Stimulated activated CD8-positive, alpha-beta memory T cell treated with anti-CD3 and anti-CD28 coated beads, Interleukin-7, amount 100 ng/mL, for 4 hours (primary cell): ENCODE measurements at places on chromosomes 7 and 10.

DNA sequence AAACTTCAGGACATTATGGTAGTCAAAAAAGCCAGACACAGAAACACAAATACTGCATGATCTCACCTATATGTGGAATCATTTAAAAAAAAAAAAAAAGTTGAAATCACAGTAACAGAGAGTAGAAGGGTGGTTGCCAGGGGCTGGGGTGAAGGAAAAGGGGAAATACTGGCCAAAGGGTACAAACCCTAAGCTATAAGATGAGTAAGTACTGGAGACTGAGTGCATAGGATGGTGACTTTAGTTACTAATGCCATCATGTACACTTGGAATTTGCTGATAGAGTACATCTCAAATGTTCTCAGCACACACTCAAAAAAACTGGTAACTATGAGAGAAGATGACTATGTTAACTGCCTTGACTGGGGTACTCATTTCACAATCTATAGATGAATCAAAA lies 39.9 kb downstream of the JCAD start:
- DNase-seq: no peak

DNA sequence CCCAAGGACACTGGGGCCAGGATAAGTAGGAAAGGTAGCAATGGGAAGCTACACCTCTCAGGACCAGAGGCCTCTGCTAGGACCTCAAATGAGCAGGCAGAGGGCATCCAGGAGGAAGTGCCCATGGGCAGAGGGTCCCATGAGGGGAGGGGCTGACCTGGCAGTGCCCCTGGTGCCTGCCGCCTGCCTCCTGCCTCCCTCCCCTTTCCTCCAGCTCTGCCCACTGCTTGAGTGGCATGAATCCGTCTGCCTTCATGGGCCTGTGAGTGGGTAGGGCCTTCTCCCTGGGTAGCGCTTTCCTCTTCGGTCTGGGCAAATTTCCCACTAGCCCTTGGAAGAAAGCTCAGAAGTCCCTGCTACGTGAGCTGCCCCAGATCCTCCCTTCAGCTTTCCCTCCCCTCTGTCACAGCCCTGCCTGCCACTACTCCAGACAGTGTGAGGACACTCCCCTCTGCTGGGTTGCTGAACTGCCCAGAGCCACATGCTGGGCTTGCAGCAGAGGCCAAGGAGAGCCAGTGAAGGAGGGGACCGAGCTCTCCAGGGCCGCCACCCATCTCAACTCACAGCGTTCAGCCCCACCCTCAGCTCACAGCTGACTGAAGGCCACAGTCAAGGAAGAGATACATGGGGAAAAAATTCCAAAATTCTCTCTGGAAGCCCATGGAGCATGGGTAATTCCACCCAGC lies 141.4 kb downstream of the ARHGAP22 start:
- no peak for DNase-seq

DNA sequence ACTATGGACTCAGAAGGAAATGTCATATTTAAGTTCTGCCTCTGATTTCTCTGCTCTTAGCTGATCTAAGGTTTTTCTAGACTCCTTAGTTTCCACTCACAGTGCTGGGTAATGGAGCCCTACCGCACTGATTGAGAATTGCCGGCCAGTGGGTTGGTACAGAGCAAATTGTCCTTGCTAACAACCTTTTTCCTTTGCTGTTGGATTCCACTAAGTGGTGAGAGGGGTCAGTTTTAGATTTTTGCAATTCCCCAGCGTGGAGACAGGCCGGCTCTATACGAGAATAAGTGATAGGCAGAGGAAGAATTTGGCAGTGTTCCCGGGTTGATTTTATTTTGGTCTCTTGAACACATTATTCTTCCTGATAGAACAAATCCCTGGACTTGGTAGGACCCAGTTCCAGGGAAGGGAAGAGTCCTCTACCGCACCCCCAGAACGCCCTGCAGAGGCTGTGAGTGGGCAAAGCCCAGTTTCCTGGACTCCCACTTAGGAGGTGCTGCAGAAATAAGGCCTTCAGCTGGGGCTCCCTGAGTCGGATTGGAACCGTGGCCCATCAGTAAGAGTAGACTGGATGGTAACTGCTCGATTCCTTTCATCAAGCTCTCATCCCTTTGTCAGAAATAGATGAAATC lies 3.0 kb upstream of the NRP1 start:
- DNase-seq: no peak

DNA sequence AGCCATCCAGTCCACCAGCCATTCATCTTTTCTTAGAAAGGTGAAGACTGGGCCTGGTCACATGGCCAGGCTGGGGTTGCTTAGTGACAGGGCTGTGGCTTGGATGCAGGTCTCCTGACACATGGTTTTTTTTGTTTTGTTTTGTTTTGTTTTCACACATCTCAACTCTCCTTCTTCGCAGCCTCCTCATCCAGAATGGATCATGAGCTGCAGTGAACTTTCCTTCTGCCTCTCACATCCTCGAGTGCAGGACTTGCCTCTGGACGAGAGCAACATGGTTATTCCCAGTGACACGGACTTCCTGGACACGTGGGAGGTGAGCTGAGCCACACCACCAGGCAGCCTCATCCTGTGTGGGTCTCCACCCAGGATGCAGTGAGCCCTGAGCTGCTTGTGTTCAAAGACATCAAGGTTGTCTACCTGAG lies 9.5 kb downstream of the AKR1E2 start:
- DNase-seq: no peak

DNA sequence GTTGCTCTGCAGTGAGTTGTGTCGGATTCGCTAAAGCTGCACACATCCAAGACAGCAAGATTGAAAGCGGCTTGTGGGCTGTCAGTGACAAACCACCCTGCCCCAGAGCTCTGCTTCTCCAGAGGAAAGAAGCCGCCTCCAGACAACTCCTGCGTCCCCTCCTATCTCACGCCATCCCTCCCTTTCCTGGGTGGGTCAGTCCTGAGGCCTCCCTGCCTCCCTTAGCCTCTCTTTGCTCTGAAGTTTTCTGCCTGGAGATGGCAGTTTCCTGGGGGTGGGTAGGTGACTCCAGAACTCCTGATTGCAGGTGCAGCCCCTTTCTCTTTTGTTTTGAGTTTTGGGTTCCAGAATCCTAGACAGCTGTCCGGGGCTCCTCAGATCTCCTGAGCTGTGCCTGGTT lies 78.7 kb downstream of the EMX2 start:
- DNase-seq: no peak

DNA sequence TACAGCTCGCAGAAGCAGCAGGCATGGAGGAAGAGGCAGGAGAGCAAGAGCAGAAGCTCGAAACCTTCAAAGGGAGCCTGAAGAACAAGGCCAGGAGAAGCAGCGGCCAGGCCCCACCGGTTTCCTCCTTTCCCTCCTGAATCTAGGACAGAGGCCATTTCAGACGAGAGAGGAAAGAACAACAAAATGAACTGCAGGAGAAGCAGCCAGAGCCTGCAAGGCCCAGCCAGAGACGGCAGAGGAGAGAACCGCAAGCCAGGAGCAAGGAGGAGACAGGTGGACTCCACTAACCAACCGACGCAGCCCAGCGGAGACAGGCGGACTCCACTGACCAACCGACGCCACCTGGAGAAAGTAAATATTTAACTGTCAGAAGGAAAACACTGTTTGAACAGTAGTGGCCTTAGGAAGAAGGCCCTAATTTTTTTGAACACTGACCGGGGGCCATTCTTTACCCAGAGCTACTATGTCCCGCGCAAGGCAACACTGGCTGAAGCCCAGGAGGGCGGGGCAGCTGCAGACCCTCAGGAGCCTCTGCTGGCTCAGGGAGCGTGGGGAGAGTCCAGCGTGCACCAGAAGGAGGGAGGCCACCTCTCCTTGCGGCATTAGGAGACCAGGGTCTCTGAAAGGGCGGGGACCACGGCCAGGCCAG lies 559.2 kb downstream of the PTPRN2 start:
- no peak for DNase-seq

- no peak for DNase-seq
Measured at GRCh38 chr7:2437136-2437535, 33.7 kb downstream of the CHST12 start.

GRCh38 chr7:5572439-5572838 lies 148.8 kb upstream of the TNRC18 start:
- DNase-seq: no peak

DNA sequence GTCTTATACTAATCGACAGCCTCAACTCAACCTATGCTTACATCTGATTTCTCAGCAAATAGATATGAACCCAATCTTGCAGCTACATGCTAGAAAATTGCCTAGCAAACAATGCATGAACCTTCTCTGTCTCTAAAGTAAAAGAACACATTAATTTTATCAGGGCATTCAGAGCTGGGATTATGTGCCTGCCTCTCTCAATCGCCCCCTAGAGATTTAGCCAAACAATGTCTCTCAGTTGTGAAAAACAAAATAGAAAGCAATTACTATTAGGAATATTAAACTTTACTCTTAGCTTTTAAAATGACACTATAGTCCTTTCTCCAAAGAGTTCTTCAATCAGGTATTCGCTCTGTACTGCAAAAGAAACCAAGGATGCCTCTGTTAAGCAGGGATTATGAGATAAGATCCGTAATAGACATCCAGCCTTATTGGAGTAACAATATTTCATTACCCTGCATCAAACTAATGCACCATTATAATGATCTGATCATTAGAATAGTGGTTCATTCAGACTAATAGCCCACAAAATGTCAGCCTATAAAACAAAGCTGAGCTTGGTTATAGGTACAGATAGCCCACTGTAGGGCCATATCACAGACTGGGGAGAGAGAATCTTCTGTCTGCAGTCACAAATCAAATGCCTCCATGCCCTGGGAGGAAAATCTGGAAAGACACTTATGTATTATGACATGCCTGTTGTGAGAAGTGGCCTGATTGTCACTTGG lies 736.9 kb downstream of the PARD3 start:
- no peak for DNase-seq

DNA sequence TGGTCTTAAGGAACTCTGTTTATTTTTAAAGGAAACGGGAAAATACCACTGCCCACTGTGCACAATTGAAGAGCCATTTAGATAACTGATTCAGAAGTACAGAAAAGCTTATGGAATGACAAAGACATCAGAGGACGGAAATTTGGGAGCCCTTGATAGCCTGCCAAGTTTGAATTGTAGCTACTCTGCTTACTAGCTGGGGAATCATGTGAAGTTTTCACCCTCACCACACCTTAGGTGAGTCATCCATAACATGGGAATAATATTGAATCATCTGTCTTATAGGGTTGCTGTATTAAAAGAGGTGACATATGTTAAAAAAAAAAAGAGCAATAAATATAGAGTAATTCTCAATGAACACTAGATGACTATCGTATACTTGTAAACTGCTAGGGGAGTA lies 1104.2 kb downstream of the GATA3 start:
- DNase-seq: no peak

DNA sequence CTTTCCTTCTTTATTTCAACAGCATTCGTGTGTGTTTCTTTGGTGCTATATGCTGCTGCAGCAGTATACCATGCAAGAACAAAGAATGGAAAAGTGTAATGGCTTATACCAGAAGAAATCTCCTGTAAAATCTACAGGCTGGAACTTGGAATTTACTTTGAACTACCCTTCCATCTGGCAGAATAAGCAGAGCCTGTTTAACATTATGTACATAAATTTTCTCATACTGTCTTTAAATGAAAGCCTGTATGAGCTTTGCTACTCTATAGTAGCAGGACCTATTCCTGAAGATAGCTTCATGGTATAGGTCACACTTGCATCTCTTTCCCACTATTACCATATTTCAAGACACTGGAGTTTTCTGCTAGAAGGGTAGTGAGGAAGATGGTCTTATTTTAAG lies 522.1 kb upstream of the GHITM start:
- DNase-seq: no peak

DNA sequence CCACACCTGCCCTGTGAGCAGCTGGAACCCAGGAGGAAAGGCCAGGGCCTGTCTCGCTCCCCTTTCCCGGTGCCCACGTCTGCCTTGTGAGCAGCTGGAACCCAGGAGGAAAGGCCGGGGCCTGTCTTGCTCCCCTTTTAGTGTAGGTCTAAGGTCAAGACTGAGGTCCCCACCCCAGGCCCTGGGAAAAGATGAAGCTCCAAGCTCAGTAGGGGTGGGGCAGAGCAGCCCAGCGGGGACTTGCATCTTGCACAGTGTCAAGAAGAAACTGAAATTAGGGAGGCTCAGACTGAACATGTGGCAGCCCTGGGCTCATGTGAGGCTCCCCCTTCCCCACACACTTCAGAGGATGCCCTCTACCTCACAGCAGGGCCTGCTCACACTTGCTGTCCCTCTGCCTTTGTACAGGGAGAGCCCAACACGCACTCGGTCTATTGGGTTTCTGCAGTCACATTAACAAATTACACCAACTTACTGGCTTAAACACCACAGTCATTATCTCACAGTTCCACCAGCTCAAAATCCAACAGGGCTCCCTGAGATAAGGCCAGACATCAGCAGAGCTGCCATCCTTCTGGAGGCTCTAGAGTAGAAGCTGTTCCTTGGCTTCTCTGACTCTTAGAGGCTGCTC lies 12.4 kb downstream of the POLL start:
- no peak for DNase-seq

DNA sequence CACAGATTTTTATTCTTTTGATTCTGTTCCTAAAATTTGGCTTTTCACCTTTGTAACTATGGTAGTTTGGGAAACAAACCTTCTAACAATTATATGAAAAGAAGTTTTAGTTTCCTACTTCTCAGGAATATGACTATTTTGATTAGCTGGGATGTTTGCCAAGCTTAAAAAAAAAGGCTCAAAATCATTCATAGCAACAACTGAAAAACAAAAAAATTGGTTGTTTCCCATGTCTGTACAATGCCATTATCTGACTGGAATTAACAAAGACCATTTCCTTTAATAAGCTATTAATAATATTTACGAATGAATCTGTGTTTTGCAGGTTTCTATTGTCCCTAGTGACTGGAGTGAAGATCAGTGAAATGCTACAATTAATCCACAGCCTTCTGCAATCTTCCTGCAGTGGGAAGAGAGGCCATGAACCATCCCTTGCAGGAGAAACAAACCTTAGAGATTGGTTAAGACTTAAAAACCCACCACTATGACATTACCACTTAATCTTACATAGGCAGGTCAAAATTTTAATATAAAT lies 4.2 kb downstream of the PURB start:
- no peak for DNase-seq

GRCh38 chr7:138610671-138611170 lies 90.4 kb downstream of the SVOPL start:
- DNase-seq: no peak

GRCh38 chr10:122116331-122116730 lies 127.4 kb downstream of the TACC2 start:
- DNase-seq: no peak
